ENCODE measurements at places on chromosomes 5 and 9. TPM values are rescaled to one million over a fixed set of nuclear protein-coding genes. Genes with fewer than 3 reads are reported as not detected.

- DNase-seq = no peak
- H3K27me3 ChIP-seq = no peaks in the 10 kb centered on the region
- no peak overlapping the region for H3K4me3 ChIP-seq
- no peak overlapping the region for H3K27ac ChIP-seq
These were observed 33.4 kb upstream of the CSNK1G3 start for GRCh38 chr5:123478546-123478945.

DNA sequence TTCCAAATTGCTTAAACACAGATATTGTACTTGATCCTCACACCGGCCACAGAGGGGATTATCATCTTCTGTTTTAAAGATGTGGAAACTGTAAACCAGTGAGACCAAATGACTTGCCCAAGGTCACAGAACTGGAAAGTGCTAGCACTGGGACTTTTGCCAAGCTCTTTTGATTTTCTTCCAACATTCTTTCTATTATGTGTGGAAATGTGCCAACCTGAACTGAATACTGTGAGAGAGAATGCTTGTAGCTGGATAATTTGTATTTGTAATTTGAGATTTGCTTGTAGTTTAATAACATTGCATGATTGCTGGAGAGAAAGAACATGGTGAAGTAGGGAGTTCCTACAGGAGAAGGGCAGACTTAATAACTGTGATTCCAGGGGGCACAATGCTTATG, 977.9 kb upstream of the NUDT12 start:
- peak; percentile 17 for DNase-seq
- no peak overlapping the region for H3K27ac ChIP-seq
- H3K36me3 ChIP-seq = no peaks in the 10 kb centered on the region
- peaks cover 10% of the 10 kb centered on the region for H3K4me1 ChIP-seq

The ADAMTS2 gene
- 6.9 TPM for total RNA-seq

DNA sequence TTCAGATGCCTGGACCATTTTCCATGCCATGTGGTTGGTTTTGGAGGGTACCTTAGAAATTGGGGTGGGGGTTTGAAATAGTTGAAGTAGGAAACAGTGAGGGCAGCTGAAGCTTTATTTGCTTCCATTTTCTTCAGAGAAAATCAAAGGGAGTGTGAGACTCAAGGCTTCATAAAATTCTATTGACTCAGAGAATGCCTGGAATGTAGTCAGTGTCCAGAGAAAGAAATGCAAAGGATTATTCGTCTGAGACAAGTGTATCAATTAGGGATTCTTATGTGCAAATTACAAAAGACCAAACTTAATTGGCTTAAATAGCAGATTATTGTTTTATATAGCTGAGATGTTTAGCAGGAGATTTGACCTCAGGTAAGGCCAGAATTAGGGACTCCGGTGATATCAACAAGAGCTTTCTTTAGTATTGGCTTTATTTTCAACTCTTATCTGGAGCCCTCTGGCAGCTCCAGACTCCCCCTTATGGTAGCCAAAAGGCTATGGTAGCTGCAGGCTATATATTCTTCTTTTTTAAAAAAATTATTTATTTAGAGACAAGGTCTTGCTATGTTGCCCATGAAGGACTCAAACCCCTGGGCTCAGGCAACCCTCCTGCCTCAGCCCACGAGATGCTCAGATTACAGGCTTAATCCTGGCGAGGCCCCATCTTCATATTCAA, 38.9 kb downstream of the PTTG1 start:
- no peaks in the 10 kb centered on the region for H3K36me3 ChIP-seq
- H3K4me3 ChIP-seq = no peak overlapping the region
- H3K27ac ChIP-seq = no peak overlapping the region
- peaks cover 6% of the 10 kb centered on the region for H3K4me1 ChIP-seq
- no peaks in the 10 kb centered on the region for H3K27me3 ChIP-seq

The FAM78A gene
- 3.9 TPM for total RNA-seq

DNA sequence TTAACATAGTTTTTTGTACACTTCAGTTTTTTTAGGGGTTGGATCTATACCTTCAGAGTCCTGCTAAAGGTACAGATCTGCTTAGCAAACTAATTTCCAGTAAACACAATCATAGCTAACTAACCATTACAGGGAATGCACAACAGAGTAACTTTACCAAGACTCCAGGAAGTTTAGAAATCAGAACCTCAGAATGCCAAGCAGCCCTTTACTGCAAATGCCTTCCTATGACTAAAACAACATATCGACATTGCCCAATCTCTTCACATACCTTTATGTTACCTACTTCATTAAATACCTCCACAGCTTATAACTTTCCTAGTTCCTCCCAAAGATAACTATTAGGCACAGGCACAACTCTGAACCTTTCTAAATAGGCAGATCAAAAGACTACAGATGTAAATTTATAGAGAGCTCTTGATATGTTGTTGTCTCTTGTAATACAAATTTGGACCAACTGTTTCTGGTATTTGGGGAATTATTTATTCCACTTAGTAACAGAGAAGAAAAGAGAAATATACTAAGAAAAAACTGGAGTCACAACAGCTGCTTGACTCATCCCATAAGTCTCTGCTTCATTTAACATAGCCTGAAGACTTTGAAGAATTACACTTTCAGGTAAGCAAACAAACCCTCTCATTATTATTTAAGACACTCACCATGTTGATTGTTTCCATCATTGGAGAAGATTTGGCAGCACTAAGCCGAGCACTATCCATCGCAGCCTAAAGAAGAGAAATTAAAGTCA, 46.0 kb upstream of the OR2K2 start:
- H3K4me1 ChIP-seq = no peaks in the 10 kb centered on the region
- DNase-seq = no peak
- H3K4me3 ChIP-seq = no peak overlapping the region

DNA sequence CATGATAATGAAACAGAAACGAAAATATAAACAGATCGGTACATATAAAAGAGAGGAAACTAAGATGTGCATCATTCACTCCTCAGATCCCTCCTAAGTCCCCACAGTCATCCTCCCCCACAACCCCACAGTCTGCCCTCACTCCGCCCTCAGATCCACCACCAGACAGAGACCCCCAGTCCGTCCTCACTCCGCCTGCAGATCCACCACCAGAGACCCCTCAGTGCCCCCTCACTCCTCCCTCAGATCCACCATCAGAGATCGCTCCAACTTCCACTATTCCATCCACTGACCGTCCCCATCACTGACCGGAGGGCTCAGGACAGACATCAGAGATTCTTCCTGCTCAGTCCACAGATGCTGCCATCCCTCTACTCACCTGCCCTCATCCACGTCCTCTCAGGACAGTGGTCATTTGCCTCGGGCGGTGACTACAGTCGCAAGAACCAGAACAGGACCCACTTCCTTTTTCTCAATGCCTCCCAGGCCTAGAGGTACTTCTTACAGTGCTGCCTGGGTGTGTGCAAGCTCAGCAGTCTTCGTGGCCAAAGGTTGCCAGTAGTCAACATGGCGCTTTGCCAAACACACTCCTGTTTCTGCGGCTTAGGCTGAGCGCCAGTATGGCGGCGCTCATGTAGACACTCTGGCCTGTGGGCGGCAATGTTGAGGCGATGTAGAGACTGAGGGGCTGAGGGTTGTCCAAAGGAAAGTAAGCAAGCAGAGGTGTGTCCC, 8.3 kb upstream of the SPATA31C1 start:
- peak; percentile 91 for DNase-seq
- H3K36me3 ChIP-seq = no peaks in the 10 kb centered on the region
- no peak overlapping the region for H3K4me3 ChIP-seq
- H3K27ac ChIP-seq = no peak overlapping the region
- no peaks in the 10 kb centered on the region for H3K27me3 ChIP-seq
- H3K4me1 ChIP-seq = no peaks in the 10 kb centered on the region

The ENTR1 gene
- 29.1 TPM for total RNA-seq

DNA sequence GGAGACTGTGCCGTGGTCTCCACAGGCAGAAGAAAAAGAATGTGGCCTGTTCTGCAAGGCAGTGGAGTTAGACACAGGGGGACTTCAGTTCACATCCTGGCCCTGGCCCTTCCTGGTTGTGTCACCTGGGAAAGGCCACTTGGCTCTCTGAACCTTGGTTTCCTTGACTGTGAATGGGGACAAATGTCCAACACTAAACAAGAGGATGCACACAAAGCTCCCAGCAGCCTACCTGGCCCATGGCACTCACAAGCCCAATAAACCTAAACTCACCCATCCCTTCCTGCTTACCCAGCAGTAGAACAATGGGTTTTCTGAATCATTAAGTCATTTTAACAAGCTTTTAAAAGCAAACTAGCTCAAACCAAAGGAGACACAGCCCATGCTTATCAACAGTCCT, 103.9 kb downstream of the FRMD3 start:
- H3K4me1 ChIP-seq = peaks cover 17% of the 10 kb centered on the region
- no peak for DNase-seq
- no peak overlapping the region for H3K4me3 ChIP-seq
- H3K36me3 ChIP-seq = no peaks in the 10 kb centered on the region
- no peaks in the 10 kb centered on the region for H3K27me3 ChIP-seq

- no peak for DNase-seq
- no peaks in the 10 kb centered on the region for H3K27me3 ChIP-seq
- no peak overlapping the region for H3K27ac ChIP-seq
- no peaks in the 10 kb centered on the region for H3K4me1 ChIP-seq
- H3K4me3 ChIP-seq = no peak overlapping the region
- H3K36me3 ChIP-seq = no peaks in the 10 kb centered on the region
These were observed 120.2 kb downstream of the SEMA6A start for GRCh38 chr5:116454417-116454927.

GRCh38 chr9:115992834-115993233, 160.8 kb upstream of the PAPPA start:
- peaks cover 8% of the 10 kb centered on the region for H3K4me1 ChIP-seq
- no peak overlapping the region for H3K4me3 ChIP-seq
- H3K36me3 ChIP-seq = no peaks in the 10 kb centered on the region
- no peak overlapping the region for H3K27ac ChIP-seq
- DNase-seq = no peak

DNA sequence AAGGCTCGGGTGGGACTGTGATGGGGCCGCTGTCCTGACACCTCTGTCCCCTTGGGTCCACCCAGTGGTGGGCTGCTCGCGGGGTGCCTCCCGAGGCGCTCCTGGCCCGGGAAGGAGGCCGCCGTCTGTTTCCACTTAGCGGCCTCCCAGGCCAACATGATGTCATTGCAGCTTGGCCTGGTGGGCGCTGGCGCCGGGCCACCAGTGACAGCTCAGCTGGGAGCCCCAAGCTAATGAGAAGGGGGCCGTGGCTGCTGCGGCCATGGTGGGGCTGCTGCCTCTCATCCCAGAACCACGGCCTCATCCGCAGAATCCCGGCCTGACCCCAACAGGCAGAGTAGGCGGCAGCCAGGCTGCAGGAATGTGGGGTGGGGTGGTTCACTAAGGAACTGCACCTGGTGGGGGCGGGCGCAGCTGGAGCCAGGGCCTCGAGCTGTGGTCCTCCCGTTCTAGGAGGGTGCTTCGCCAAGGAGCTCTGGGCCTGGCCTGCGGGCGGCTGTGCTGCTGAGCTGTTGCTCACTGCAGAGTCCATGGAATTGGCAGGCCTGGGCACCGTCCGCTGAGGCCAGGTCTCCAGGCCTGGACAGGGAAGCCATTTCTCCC, 123.5 kb upstream of the COL5A1 start:
- no peak overlapping the region for H3K4me3 ChIP-seq
- no peaks in the 10 kb centered on the region for H3K27me3 ChIP-seq
- no peaks in the 10 kb centered on the region for H3K36me3 ChIP-seq
- DNase-seq = no peak

The TAF1L gene
- total RNA-seq = 0.03 TPM

DNA sequence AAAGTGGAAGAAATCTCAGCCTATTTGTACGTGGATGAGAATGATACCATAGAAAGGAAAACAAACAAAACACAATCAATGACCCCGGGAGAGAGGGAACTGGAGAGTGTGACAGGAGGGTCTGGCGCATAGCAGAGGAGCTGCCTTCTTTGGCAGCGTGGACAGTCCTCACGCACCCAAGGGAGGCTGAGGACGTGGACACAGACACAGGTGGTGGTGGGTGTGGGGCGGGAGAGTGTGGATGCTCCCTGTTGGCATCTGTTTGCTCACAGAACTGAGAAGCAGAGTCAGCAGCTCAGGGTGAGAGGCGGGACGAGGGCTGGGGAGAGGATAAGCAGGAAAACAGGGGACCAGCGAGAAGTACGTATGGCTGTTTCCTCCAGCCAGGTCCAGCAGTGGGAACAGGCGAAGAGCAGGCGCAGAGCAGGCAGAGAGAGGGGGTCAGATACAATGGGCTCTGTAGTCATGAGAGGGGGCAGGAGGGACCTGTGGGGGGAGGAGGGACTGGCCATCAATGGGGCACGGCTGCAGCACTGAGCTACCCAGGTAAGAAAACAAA, 10.0 kb downstream of the CMBL start:
- H3K4me1 ChIP-seq = no peaks in the 10 kb centered on the region
- no peaks in the 10 kb centered on the region for H3K36me3 ChIP-seq
- no peak overlapping the region for H3K27ac ChIP-seq
- no peak overlapping the region for H3K4me3 ChIP-seq

- H3K27me3 ChIP-seq = no peaks in the 10 kb centered on the region
- H3K27ac ChIP-seq = no peak overlapping the region
- no peak overlapping the region for H3K4me3 ChIP-seq
- no peaks in the 10 kb centered on the region for H3K36me3 ChIP-seq
- no peak for DNase-seq
These were observed 115.4 kb upstream of the PPP2R2B start for GRCh38 chr5:146993876-146994530.

All from pancreas (tissue), 10 donors.